ENCODE measurements at places on chromosomes 12 and 14.

DNA sequence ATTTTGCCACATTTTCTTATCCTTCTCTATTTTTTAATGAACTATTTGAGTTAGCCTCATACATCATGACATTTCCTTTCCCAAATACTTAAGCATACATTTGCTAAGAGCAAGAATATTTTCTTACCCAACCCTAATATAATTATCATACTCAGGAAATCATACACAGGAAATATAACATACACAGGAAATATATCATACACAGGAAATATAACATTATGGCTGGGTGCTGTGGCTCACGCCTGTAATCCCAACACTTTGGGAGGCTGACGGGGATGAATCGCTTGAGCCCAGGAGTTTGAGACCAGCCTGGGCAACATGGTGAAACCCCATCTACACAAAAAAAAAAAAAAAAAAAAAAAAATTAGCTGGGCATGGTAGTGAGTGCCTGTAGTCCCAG, 4.9 kb downstream of the NCKAP1L start:
- no peak for DNase-seq

- no peak for DNase-seq
Measured at GRCh38 chr12:2380946-2381345, 328.2 kb downstream of the CACNA1C start.

DNA sequence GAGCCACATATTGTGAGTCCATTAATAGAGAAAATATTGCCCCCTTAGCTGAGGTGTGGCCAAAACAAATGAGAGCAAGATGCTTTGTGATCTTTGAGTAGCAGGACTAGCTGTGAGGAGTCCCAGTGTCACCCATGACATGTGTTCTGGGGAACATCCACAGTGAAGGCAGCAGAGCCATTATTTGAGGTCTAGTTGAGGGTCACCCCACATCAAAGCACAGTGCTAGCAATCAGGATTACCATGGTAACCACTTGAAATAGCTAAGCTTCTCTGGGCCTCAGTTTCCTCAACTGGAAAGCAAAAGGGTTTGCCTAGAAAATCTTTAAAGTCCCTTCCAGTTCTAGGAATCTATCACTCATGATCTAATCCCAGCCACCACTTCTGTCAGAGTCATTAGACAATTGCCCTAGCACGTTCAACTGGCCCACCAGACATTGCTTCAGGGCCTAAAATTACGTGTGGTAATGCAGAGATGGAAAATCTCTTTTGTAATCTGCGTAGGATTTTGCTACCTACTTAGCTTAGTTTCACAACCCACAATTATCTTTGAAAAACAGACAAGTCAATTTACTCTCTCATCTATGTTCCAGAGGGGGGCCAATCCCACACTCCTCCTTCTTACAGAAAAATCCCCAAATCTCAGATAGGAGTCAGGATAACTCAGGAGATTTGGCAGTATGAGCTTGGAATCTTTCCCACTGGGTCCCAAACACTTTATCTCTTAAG, 251.2 kb upstream of the EGLN3 start:
- no peak for DNase-seq

DNA sequence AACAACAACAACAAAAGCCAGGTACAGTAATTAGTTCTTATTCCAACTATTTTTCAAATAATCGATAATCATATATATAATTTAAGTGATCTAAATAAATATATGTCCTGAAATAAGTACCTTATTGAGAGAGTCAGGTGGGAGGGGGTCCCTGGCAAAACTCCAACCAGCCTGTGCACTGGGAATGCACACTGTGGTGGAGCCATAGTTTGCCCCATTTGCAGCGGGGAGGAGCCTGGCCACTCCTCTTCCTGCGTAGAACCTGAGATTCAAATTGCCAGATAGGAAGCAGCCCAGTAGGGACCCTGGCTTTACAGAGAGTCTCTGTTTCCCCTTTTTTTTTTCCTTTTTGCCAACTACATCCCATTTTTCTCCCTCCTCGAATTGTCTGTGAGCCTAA, 26.4 kb downstream of the CPNE8 start:
- DNase-seq: no peak

DNA sequence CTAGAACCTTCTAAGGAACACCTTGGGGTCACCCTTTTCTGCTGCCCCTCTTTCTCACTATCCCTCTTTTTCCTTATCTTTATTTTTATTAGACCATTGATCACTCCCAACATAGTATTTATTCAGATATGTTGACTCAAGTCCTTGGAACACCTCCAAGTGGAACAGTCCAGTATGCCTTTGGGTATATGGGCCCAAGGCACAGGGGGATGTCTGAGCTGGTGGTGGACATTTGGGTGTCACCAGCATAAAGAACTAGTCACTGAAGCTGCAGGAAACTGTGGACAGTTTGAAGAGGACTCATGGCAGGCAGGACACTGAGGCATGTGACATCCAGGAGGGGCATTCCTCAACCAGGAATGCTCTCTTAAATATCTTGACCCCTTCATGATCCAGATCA, 105.6 kb downstream of the VEZT start:
- DNase-seq: no peak

- no peak for DNase-seq
Measured at GRCh38 chr12:28149279-28149678, 41.0 kb upstream of the CCDC91 start.

DNA sequence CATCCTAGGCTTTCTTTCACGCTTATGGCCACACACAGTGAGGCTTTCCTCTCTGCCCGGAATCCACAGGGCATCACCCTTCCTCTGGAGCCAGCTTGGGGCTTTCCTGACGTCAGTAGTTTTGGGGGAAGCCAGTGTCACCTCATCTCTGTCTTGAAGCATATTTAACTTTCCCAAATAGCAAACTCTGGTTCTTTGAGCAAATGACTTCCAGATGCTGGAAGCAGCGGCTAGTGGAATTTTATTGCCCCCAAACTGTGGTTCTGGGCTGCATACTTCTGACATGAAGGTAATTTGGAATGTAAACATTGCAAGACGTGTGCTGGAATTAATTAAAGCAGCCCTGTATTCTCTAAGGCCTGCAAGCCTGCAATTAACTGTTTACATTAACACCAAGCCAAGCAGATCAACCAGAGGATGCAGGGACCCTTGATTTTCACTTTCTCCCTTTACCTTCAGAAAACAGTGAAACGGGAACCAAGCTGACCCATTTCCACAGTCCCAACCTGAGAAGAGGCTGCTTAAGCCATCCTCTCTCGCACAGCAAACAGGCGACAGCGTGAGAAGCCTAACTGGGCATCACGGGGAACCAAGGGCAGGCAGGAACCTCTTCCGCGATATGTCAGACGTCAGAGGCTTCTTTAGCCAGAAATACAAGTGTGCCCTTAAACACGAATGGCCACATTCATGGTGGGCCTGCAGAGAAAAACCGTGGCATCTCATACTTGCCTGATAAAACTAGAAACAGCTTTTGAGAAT, 258.4 kb downstream of the CACNA1C start:
- no peak for DNase-seq

DNA sequence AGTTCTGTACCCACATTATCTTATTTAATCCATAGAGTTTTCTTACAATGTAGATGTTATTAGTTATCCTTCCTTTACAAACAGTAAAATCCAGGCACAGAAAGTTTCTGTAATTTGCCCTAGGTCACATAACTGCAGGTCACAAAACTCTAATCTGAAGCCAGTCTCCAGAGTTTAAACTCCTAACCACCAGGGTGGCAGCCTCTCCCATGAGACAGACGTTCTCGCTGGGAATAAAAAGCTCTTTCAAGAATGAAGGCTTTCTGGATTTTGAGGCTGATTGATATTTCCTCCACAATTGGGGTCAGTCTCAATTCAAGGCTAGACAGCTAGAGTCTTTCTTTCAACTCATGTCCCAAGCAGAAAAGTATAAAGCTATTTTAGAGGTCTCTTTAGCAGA, 95.8 kb upstream of the PLEKHG7 start:
- no peak for DNase-seq

DNA sequence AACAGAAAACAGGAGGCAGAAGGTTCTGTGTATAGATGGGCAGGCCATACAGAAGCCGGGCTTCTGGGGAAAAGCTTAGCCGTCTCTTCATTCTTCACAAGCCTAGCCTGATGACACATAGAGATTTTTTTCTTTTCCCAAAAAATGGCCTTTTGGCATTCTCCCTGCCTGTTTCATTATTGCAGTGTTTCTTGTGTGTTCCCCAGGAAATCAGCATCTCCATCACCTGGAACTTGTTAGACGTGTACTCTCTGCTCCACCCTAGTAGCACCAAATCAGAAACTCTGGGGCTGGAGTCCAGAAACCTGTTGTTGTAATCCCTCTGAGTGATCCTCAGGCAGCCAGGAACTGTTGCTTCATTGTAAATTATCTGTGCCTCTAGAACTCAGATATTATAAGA, 388.1 kb downstream of the CCDC91 start:
- DNase-seq: no peak

DNA sequence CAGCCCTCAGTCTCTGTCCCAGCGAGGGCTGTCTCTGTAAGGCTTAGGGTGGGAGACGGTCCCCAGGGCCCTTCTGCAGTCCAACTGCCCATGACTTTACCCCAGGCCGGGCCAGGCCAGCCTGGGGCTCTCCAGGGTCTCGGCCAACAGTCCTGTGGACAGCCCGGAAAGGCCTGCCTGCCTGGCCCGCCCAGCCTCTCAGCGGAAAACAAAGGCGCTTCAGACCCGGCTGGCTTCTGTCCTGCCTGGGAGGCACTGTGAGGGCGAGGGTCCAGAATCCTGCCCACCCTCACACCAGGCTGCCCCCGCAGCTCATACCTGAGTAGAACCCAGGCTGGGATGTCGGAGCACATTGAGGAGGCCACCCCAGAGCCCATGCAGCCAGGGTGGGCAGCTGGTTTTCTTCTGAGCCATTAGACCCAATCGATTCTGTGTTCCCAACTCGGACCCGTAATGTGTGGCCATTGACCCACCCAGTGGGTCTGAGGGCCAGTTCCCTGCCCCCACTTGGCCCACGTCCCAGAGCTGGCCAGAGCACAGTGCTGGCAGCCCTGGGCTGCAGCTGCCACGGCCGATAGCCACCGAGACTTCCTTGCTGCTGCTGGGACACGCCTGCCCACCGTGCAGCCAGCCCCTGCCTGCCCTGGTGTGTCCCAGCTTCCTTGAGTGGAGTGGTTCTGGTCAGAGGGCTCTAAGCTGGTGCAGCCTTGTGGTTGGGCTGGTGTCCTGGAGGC, 1.6 kb downstream of the CRIP2 start:
- DNase-seq: no peak

- DNase-seq: no peak
Measured at GRCh38 chr12:539540-540310, 80.0 kb downstream of the B4GALNT3 start.

DNA sequence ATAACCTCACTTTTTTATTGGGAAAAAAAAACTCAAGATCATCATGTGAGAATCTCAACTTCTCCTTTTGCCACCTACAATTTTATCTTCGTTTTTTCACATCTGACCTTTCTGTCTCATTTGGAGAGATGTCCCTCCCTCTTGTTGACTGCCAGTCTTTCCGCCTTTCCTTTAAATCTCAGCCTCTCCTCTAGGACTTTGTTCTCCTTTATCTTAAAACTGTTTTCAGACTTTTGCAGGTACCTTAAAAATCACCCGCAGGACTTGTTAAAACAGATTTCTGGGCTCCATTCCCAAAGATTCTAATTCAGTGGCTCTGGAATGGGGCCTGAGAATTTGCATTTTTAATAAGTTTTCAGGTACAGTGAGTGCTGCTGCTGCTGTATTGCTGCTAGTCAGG, 223.2 kb downstream of the NTF3 start:
- DNase-seq: no peak

- DNase-seq: no peak
Measured at GRCh38 chr12:106307181-106307580, 4.6 kb downstream of the TCP11L2 start.

GRCh38 chr12:19120795-19121194, 8.7 kb upstream of the PLEKHA5 start:
- no peak for DNase-seq

DNA sequence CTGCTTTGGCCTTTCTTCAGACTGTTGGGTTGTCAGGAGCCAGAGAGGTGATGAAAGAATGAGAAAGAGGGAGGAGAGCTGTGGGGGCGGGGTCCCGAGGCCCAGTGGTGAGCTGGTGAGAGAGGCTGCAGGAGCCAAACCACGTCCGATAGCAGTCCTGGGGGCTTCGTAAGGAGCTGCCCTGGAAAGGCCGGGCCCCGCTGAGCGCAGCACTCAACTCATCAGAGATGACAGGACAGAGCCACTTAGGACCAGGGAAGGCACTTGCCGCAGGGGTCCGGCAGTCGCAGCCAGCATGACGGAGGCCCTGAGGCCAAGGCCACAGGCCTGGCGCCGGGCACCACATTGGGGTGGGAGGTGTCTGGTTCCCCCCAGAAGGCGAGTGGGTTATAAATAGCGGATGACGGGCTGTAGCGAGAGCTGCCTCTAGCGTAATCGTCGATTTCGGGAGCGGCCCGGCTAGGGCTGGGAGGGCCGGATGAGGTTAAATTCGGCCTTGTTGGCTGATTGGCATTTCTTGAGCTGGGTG, 179.0 kb downstream of the TSPAN9 start:
- DNase-seq: no peak
